ENCODE measurements at places on chromosomes 1 and 21.

DNA sequence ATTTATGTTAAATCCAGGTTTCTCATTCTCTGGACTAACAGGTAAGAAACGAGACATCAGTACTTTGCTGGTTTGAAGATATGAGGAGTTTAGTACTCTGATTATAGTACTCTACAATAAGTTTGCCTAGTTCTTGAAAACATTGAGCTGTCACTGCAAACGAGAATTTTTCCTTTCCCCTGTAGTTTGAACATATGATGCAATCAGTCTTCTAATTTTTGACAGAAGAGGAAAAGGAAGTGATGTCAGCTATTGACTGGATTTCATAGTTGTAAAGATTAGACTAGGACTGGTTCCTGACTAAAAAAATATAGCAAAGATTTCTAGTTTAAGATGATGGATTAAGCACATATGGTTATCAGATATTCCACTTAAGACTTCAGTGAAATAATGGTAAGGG, 461.9 kb downstream of the LRRIQ3 start:
- no peak for DNase-seq

GRCh38 chr21:27796106-27796505, 829.2 kb upstream of the ADAMTS5 start:
- DNase-seq = peak; percentile 38

GRCh38 chr21:25334046-25334730, 273.1 kb downstream of the MRPL39 start:
- DNase-seq = peak; percentile 46

DNA sequence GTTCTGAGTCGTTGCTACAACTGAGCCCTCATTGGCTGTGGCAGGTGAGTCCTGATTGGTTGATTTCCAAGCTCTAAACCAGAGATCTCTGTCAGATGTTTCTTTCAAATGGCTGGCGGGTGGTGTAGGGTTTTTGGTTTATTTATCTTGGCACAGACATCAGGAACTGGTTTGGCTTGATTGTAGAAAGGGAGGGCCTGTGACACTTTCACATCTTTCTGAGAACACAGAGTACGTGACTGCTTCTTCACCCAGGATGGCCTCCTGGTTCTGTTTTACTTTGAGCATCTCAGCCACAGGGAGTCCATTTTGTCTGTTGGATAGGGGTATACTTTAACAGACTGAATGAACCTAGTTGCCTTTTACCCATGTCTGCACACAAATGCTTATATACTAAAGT, 89.4 kb upstream of the GPR52 start:
- no peak for DNase-seq

- peak; percentile 82 for DNase-seq
These were observed 92.4 kb upstream of the RALGPS2 start for GRCh38 chr1:178632653-178633052.

DNA sequence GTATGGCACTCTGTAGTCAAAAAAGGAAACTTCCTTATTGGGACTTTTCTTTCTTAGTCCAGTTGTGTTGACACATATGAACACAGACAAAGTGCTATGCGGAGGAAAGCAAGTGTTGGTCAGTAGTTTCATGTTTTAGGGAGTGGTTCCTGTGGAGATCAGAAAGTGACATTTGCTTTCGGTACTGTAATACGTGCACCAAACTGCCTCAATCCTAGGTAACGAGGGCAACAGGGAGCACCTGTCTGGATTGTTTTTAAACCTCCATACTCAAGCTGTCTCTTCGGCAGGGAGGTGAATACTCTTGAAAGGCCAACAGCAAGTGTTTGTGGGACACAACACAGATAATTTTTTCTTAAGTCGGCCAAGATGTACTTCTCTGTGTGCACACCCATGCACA, 9.1 kb downstream of the RHOU start:
- no peak for DNase-seq

GRCh38 chr1:234970401-234970730, 158.3 kb downstream of the TOMM20 start:
- no peak for DNase-seq

DNA sequence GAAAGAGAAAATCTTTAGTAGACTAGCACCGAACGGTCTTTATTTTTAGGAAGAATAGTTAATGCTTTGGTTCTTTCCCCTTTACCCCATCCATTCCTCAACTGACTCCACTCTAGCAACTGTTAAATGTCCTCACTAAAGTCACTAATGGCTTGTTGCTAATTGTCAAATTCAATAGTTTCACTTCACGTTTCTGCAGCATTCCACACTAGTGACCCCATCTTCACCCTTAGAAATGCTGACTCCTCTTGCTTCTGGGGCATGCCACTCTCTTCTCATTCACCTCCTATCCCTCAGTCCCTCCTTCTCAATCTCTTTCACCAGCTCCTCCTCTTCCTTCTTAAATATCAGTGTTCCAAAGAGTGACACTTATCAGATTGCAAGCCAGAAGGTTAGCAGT, 19.4 kb upstream of the CADM3 start:
- no peak for DNase-seq

GRCh38 chr1:92037400-92037799, 7.6 kb downstream of the EPHX4 start:
- peak; percentile 76 for DNase-seq

GRCh38 chr1:56017336-56017735, 562.0 kb downstream of the PLPP3 start:
- peak; percentile 29 for DNase-seq

GRCh38 chr1:166814611-166815010, 24.7 kb upstream of the POGK start:
- DNase-seq = peak; percentile 1

- DNase-seq = no peak
These were observed 68.4 kb downstream of the USP24 start for GRCh38 chr1:55146781-55147180.

All from fibroblast of skin of abdomen (primary cell).